Cortex of kidney (tissue), 1 donor: ENCODE measurements at places on chromosomes 5 and 9.

GRCh38 chr5:3842591-3842990 lies 247.0 kb downstream of the IRX1 start:
- DNase-seq, result no peak

GRCh38 chr5:94748212-94748611 lies 129.7 kb downstream of the SLF1 start:
- DNase-seq, result no peak

DNA sequence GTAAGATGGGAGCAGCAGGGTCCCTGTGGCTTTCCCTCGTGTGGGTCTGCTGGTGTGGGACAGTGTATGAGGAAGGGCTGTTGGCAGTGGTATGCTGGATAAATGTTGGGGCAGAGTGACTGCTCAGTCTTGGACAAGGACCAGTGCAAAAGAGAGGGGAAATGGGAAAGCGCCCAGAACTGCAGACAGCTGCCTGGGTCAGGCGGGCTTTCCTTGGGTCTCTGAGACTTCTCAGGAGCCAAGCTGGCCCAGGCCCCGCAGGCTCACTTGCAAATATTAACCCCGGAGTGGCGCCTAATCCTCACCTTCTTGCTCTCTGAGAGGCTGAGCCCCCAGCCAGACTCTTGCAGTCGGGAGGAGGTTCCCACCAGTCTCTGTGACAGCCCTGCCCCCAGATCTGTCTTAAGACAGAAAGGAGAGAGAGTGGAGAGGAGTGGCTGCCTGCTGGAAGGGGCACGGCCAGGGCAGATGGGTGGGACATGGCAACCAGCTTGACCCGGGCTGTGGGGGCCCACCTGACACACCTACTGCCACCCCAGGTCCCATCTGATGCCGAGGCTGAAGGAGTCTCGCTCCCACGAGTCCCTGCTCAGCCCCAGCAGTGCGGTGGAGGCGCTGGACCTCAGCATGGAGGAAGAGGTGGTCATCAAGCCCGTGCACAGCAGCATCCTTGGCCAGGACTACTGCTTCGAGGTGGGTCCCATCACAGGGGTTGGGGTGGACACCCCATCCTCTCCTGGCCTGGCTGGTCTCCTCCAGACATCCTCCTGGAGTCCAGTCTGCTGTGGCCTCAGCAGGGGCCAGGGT lies 105.2 kb downstream of the DAB2IP start:
- no peak for DNase-seq

DNA sequence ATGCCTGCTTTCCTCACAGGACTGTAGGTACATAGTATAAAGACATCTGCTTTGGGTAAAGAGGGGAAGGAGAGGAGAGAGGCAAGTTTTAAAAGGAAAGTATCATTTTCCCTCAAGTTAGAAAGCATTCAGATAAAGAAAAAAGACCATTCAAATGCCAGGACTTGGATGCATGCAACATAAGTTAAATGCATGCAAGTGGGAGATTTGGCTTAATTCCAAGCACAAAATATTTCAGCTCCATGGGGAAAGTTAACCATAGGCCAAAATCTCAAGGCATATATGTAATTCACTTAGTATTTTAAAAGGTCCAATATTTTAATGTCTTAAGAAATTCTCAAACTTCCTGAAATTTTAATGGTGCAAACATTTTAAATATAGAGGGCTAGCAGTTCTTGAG lies 36.4 kb downstream of the POU5F2 start:
- no peak for DNase-seq

GRCh38 chr5:78920604-78921003 lies 64.5 kb downstream of the ARSB start:
- DNase-seq, result no peak

- no peak for DNase-seq
Observed at GRCh38 chr5:154477382-154478223, 424 bp downstream of the HAND1 start.

DNA sequence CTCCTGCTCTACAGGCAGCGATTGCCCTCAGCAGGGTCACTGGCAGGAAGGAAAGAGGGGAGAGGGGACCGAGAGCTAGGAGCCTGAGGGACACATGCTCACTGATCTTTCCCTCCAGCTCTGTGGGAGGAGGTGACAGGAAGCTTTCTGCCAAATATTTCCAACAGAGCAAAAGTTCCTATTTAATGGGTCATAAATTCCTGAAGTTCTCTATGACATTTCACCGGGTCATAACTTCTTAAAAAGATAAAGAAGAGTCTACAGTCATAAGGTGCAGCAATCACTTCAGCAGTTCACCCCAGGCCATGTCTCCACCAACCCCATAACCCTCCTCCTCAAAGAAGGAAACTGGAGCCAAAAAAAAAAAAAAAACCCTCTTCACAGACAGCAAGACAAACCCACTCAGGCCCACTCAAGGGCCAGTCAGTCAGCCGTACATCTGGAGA lies 481.1 kb downstream of the NR2F1-AS1 start:
- DNase-seq, result no peak

DNA sequence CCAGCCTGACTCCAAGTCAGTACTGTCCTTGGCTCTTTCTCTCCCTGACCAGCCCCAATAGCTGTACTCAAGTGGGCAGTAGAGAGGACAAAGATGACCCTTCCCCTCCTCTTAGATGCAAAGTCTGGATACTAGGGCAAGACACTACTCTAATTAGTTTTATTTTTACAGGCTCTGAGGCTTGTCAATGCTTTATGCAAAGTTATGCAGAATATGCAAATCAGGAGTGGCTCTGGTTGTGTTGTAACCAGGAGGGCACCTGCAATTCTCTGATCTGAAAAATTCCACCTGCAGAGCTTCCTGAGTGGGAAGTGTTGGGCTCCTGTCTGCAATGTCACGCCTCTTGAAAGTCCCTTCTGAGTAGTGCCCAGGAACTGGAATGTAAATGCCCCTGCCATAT lies 201.5 kb downstream of the RGS3 start:
- no peak for DNase-seq

DNA sequence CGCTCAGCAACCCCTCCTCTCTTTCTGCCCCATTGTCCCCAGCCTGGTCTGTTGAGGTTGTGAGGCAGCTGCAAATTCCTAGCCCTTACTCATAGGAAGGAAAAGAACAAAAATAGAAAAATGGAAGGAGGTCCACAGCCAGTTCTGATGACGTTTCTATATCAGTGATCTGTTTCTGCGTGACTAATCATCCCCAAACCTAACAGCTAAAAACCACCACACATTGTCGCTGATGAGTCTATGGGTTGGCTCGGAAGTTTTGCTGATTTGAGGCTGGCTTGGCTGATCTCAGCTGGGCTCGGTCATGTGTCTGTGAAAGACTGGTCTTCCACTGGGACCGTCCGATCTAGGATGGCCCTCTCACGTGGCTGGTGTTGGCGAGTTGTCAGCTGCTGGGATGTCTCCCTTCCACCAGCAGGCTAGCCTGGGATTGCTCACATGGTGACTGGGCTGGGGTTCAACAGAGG lies 200.6 kb upstream of the ZNF618 start:
- no peak for DNase-seq

DNA sequence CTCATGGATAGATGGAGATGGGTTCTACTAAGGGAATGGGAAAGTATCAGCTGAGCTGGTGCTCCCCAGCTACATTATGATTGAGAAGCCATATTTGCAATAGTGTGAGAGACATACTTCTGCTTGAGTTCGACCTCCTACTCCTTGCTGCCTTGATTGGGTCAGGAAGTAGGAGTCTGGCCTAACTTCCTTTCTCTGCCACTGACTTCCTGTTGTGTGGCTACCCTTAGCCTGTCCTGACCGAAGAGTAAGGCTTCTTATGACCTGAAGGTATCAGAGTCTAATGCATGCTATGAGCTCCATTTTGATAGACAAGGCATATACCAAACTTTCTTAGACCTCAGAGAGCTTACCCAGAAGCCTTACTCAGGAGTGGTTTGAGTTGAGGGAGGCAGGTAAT lies 53.9 kb downstream of the OSTF1 start:
- no peak for DNase-seq

DNA sequence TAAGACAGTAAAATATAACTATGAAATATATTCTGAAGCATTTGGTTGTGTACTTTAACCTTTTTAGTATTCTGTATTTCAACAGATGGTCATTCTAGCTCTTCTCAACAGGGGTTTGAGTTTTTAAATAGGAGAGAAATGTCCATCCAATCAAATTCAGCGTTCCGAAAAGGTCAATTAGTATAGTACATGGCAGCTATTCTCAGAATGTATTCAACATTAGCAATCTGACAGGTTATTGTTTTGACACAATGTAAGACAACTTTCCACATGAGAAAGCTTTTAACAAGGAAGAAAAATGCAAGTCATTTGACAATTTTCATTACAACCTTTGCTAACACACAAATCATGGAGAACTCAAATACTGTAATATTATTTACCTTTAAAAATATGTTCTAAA lies 996.3 kb upstream of the CDH10 start:
- DNase-seq, result no peak

- DNase-seq, result no peak
Observed at GRCh38 chr5:172336676-172337285, 53.2 kb upstream of the UBTD2 start.

GRCh38 chr9:73148447-73148937 lies 3.2 kb upstream of the ANXA1 start:
- no peak for DNase-seq

- no peak for DNase-seq
Observed at GRCh38 chr5:142698447-142699183, 12.7 kb upstream of the FGF1 start.

GRCh38 chr5:32123058-32123805 lies 50.9 kb downstream of the GOLPH3 start:
- no peak for DNase-seq

DNA sequence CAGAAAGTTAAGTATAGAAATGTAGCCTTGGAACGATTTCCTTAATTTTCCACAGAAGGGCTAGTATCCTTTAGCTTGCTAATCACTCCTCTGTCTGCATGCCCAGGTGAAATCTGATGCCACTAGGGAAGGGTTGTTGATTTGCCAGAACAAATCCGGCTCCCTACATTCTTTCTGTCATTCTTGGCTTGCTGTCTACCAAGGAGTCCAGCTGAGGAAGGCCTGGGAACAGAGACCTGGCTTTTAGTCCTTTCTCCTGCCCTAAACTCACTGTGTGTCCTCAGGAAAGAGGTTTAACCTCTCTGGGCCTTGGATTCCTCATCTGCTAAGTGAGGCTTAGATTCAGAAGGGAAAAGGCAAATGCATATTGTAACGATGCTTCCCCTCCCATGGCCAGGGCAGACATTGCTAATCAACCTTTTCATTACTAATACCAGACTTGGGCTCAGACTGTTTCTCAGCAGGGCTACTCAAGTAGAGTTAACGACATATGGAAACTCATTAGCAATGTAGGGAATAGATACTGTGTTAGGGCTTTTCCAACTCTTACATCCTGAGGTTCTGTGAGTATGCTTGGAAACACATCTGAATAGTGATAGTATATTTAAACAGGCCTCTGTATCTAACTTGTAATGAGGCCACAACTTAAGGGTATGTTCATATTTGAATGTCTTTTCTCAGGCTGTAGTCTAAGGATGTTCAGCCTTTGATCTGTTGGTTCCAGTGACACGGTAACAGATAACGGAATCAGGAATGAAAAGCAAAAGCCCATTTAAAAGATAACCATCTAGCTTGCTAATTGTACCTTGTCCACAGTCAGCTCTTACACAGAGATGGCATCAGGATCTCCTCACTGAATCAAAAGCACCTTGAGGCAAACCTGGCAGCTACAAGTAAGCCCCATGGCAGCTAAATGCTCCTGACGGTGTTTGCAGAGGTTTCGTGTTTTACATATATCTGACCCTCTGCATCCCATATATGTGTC lies 4.1 kb downstream of the GALNT10 start:
- DNase-seq, result no peak
